ENCODE measurements at places on chromosomes 6 and 20. TPM values are rescaled to one million over a fixed set of nuclear protein-coding genes. Genes with fewer than 3 reads are reported as not detected.

The PPP1R14C gene
- total RNA-seq: not detected

The ZBTB22 gene
- 16.0 TPM for total RNA-seq

The DEFB121 gene
- not detected for total RNA-seq

The BMP5 gene
- total RNA-seq: under 0.01 TPM

The SLC22A3 gene
- 1.3 TPM for total RNA-seq

The DEFB124 gene
- total RNA-seq: not detected

The HTR1E gene
- not detected for total RNA-seq

The GLP1R gene
- not detected for total RNA-seq

The ADGRF1 gene
- total RNA-seq: under 0.01 TPM

- DNase-seq: no peak
These were observed 428.4 kb upstream of the MARCKS start for GRCh38 chr6:113428702-113429101.

DNA sequence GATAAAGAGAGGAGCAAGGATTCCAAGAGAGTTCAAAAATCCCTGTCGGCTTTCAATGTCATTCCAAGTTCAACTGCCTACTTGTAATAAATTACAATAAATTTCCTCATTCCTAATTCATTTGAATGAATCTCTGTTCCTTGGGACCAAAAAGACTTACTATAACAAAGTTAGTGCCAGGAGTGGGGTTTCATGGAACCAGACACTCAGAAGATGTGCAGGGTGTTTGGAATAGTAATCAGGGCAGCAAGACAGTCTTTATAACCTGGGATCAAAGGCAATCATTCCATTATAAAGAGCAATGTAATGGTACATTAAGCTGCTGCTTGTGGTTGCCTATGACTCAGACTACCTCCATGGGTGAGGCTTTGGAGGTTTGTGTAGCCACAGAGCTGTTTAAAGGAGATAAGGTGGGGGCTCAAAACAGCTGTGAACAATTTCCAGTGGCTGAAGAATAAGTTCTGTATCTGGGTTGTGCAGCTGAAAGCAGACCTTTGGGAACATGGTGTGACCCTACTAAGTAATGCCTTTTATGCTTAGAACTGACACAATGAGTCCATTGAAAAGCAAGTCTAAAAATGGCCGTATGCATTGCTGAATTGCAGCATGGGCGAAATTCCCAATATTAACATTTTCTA lies 159.9 kb downstream of the LINC00237 start:
- DNase-seq: no peak

- DNase-seq: no peak
These were observed 131.6 kb upstream of the RREB1 start for GRCh38 chr6:6976193-6976592.

DNA sequence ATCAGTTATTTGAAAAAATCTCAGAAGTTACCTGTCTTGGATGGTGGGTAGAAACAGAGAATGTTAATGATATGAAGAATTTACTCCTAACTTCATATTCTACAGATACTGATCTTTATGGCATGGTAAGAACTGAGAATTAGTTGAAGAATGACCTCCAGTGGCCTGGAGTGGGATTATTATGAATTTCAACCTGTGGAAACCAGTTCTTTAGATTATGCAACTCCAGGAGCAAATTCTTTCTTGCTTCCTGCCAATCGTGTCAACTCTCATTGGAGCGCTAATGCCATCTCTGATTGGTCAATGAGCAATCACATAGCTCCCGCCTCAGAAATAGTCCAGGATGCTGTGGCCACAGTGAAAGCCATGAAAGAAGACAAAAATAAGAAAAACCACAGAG lies 40.6 kb downstream of the LYRM2 start:
- DNase-seq: peak; percentile 10

DNA sequence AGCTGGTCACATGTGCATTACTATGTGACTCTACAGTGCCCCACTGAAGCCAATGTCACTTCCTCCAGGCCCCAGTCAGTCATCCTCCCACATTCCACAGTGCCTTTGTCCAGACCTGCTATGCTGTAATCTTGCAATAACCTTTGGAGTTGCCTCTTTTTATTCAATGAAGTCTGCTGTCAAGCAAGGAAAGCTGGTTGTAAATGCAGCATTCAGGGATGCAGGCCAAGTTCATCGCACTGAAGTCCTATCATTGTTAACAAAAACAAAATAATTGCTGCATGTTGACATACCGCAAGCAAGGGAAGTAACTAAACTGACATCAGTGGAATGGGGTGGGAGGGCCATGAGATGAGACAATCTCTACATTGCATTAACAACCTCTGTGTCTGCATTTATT lies 131.2 kb upstream of the CDYL start:
- DNase-seq: peak; percentile 80

DNA sequence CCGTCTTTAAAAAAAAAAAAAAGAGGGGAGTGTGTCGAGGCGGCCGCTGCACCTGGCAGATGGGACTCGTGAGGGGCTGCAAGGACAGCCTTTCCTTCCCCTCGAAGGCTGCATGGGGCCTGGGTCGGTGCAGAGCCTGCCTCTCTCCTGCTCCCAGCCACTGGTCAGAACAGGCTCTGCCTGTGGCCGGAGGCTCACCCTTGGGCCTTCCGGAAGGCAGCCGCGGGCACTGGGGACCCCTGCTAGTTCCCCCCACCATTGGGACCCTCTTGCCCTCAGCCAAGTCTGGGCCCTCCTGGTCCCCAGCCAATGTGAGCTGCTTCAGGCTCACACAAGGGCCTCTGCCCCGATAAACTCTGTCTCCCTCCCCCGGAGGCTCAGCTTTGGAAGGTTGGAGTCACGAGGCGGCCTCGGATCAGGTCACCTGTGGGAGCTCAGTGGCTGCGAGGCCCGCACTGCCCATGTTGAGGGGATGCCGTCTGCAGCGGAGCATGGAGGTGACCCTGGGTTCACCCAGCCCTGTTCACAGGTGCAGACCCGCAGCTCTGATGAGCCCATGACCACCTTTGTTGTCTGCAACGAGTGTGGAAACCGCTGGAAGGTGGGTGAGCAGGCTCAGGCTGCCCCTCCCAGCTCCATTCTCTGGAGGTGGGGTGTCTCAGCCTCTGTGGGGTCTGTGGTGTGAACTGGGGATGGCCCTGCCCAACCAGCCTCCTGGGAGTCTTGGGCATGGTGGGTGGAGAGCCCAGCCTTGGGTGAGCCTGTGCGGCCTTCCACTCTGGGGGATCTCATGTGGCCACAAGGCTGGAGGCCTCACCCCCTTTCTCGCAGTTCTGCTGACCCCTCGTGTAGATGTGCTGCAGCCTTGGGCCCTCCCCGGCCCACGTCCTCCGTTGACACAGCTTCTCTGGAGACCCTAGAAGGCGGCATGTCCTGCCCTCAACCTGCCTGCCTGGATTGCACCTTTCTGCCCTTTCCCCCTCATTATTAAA lies 7.7 kb downstream of the RGS19 start:
- no peak for DNase-seq

DNA sequence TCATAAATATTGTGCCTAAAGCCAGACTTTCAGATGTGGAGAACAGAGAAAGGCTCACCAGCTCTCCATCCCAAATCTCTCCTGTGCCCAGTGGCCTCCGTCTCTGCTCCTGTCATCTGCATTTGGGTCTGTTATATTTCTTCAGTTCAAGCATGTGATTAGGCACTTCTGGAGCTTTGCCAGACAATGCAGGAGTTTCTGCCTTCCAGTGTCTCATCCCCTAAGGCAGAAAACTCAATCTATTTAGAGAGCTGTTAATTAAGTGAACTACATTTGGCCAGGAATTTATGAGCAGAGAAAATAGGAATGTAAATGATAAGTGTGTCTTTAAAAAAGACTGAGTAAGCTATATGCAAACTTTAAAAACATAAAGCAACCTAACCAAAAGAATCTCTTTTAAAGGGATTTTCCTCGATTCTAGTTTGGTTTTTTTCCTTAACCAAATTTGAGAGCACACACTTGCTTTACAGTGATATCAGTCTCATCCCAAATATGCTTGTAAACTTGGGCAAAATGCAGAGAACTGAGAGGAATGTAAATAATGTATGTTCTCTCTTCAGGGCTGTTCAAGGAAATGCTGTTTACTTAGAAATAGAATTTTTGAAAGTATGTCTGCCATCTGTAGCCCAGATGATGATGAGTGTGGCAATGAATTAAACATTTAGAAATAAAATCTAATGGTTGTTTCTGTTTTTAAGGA lies 113.9 kb downstream of the ELOVL4 start:
- peak; percentile 41 for DNase-seq

DNA sequence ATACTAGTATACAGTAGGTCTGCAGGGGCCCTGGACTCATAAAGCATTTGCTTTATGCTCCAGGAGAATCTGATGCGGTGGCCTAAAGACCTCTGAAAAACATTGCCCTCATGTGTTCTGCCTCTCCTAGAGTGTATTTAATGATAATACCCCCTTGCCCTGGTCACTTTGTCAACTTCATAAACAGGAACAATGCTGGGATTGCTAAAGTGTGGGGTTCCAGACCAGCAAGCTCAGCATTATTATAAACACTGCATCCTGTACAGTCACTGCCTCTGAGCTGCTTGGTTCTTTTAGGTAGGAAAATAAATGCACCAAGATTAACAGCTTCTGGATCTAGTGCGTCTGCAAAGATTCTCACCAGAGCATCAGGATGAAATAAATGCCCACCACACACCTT lies 12.2 kb downstream of the TREM1 start:
- DNase-seq: no peak

DNA sequence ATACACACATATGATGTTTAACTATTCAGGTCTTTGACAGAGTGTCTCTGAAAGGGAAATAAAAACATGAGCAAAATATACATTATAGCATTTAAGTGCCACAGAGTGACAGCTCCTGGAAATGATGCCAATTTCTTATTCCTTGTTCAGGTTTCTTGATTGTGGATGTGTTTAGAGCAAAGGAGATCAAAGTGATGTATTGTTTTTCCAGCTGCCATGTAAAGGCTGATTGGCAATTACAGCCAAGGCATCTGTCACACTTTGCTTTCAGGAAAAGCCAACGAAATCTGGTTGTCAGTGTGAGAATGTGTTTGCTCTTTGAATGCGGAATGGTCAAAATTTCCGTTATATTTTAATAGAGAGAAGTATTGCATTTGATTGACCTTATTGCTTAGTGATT lies 347.8 kb upstream of the FLRT3 start:
- no peak for DNase-seq

- no peak for DNase-seq
These were observed 4.7 kb upstream of the SLC17A4 start for GRCh38 chr6:25749837-25750236.

GRCh38 chr6:46013639-46014038 lies 2.0 kb downstream of the CLIC5 start:
- no peak for DNase-seq

DNA sequence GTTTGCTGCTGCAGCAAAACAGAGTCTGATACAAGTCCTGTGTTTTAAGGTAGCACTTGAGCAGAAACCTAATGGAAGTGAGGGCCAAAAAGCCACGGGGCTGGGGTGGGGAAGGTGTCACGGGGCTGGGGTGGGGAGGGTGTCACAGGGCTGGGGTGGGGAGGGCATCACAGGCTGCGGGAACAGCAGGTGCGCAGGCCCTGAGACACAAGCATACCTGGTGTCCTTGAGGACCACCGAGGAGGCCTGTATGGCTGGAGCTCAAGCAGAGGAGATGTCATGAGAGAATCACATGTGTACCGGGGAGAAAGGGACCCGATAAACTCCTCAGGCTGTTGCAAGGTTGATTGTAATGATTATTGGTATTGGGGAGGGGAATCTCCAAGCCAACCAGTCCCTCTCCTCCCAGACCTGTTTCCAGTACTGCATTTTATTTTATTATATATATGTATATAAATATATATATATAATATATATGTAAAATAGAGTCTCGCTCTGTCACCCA lies 13.6 kb upstream of the SPO11 start:
- DNase-seq: no peak

DNA sequence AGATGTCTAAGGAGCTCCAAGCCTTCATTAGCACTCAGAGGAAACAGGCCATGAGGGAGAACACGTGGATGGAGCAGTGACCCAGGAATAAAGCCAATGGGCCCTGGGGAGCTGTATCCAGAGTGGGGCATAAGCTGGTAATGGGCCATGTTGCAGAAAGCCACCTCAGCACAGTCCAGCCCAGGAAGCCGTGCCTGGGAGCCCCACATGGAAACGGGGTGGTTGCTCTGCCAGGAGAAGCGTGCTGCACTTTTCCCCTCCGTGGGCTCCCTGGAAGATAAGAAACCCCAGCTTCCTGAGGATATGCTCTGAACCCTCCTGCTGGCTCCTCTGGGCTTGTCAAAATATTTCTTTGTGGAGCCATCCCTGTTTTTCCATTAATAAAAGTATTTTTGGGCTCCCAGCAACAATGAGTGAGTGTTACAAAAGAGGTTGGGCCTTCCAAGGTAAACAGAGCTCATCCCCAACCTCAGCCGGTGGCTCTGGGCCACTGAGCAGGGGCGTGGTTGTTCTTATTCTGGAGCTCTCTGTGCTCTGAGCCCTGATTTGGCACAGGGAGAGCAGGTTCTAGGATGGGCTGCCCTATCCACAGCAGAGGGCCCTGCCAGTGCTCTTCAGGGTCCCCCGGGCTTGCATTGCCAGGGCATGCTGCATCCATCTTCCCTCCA lies 31.2 kb upstream of the NFATC2 start:
- no peak for DNase-seq

DNA sequence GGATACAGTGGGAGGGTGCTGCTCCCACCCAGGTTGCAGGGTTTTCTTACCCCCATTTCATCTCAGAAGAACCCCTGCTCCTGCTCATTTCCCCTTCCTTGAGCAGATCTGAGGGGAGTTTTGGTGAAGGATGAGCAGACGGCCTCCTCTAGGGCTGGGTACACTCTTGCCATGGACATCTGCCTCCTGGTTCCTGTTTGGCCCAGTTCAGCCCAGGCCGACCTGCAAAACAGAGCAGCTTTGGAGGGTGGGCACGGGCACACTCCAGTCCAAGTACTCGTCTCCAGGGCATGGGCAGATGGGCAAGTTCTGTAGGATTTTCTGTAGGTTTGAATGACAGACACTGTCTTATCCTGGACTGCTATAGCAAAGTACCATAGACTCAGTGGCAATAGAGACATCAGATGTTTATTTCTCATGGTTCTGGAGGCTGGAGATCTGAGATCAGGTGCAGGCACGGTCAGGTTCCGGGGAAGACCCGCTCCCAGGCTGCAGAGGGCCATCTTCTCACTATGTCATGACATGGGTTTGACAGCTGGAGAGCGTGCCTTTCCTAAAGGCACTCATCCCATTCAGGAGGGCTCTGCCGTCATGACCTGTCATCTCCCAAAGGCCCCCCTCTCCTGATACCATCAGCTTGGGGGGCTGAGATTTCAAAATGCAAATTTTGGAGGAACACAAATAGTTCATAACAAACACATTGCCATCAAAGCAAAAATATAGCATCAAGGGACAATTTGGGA lies 6.2 kb downstream of the NPBWR2 start:
- DNase-seq: no peak

DNA sequence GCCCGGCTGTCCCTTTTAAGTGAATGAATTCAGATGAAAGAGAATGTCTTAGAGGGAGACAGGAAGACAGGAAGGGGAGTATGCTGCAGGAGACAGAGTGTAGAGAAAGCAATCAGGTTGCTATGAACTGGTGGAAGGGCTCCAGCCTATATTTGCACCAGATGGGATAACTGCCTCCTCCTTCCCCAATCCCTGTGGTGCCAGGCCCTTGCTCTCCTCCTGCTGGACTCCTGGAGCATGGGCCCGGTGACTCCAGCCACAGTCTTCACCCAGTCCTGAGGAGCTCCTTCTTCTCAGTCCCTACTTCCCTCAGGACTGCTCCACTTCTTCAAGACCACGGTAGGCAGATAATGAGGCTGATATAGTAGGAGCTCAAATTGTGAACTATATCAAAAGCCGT lies 91.8 kb downstream of the TMEM200A start:
- peak; percentile 25 for DNase-seq

All from fibroblast of villous mesenchyme (primary cell).